NCI-H446 (cell line): ENCODE measurements at places on chromosomes 16 and 17.

GRCh38 chr16:22787466-22788192 lies 26.3 kb upstream of the HS3ST2 start:
- no peak for DNase-seq

DNA sequence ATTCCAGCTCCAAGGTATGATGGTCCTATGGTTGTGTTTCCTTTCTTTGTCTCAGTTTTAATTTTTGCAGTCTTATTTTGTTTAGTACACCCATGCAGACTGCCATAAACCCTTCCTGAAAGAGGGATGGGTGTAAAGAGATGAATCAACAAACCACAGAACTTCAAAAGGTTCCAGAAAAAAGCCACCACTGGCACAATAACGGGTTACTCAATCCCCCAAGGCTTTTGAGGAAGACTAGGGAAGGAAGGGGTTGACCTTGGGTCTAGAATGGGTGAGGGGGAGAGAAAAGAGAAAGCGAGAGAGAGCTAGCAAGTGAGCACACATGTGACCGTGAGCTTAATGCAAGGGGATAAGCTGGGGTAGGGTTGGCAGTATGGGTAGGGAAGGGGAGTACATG lies 168.1 kb downstream of the XYLT1 start:
- no peak for DNase-seq

- DNase-seq, result no peak
Measured at GRCh38 chr16:11258553-11259492, 2.8 kb upstream of the SOCS1 start.

DNA sequence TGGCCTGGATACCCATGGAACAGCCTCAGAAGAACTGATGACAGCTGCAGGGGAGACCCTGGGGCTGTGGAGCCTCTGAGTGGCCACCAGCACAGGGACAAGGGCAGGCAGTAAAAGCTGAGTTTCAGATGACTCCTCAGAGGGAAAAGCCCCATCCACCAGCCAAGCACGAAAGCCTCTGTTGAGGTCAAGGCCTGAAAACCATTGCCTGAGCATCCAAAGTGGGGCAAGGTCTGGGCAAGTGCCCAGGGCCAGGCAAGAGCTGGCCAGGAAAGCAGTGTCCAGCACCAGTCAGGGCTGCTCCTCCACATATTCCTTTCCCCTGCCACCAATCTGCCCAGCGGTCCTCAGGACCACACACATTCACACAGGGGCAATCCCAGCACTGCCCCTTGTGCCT lies 16.4 kb downstream of the ATP6V0D1 start:
- no peak for DNase-seq

DNA sequence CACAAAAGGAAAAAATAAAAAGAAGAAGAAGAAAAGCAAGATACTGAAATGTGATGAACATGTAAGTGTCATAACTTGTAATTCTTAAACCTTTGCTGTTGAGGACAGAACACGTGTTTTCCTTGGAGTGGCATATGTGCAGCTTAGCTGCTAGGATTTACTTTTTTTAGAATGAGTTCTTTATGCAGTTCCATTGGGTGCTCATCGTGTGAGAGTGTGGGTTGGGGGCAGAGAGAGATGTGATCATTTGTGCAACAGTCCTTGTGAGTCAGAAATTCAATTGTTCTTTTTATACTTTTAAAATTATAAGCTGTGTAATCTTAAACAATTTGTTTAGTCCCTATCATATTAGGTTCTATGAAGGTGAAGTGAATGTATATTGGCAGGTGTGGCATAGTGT lies 5.5 kb upstream of the DHRS11 start:
- DNase-seq, result no peak

DNA sequence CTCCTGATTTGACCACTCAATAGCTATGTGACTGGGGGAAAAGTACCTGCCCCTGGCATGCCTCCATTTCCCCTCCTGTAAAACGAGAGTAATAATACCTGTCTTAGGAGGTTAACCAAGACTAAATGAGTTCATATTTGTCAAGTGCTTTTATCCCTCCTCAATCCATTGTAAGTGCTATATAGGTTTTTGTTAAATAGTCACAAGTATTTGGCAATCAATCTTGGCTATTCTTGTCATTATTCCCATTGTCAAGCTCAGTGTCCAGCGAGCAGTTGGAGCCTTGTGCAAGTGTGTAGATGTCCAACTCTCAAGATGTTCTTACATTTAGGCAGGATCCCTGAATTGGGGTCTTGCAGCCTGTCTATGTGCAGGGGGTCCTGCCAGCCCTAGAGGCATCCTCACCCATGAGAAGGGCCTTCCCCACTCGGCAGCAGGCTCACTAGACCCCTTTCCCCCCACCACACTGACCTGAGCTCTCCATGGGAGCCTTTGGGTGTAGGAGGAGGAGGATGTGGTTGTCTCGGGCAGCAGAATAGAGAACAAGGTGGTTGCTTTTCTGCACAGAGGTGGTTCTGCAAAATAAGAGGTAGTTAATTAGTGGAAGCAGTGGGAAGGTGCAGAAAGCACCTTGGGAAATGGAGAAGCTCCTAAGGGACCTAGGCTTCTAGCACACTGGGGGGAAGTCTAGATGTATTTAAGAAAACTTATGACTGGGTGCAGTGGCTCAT lies 18.0 kb downstream of the PIK3R6 start:
- DNase-seq, result no peak

DNA sequence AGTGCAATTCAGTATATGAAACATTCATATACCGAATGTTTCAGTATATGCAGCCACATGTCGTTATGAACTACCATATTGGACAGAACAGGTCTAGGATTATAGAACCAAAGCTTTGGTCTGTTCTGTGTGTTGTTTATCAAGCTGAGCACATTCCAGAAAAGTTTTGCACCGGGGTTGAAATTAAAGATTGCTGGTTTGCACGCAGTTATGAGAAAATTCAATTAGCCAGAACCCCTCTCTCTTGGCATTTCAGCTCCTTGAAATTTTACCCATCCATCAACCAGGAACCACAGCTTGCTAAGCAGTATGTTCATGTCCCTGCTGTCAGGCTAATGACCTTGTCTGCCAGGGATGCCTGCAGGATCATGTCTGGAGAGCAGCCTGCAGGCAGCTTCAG lies 9.5 kb downstream of the KRT32 start:
- DNase-seq, result peak; percentile 8

DNA sequence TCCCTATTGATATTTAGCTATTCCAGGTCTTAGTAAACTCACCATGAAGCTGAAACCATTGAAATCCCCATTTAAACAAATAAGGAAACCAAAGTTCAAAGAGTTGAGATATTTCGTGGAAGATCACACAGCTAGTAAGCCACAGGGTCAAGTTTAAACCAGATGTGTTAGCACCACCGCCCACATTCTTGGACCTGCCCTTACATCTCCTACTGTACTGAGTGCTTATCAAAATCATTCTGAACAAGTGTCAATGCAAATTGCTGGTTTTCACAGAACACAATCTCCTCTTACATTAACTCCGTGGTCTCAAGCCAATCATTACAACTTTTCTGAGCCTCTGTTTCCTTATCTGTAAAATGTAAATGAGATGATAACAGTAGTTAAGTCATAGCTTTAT lies 676.2 kb downstream of the CDH11 start:
- DNase-seq, result no peak

DNA sequence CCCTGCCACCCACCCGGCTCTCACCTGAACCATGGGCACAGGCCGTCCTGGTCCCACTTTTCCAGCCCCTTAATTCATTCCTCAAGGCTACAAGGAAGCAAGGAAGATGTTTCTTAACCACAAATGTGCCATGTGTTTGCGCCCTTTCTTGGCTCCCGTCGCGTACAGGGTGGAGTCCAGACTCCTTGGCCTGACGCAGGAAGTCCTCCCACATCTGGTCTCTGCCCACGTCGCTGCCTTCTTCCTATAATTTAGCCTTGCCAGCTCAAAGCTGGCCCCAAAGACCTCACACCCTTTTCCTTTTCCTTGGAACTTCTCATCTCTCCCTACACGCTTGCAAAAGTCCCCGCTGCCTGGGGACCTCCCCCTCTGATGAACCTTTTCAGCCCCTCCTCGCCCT lies 38.8 kb upstream of the BHLHA9 start:
- no peak for DNase-seq

GRCh38 chr16:72287649-72288048 lies 115.7 kb upstream of the PMFBP1 start:
- no peak for DNase-seq

- DNase-seq, result no peak
Measured at GRCh38 chr16:26731729-26732128, 335.0 kb upstream of the C16orf82 start.
